B cell (primary cell): ENCODE measurements at places on chromosomes 6 and 20. TPM values are rescaled to one million over a fixed set of nuclear protein-coding genes. Genes with fewer than 3 reads are reported as not detected.
A peak's percentile ranks its signal among the peaks of the same experiment; 100 is the strongest.

KIF25 gene
- not detected in 2 replicates for total RNA-seq

RCAN2 gene
- not detected in 2 replicates for total RNA-seq

UBE3D gene
- total RNA-seq = 11.5 and 14.7 TPM in 2 replicates

- DNase-seq = no peak
These were observed 15.4 kb downstream of the TMEM14B start for GRCh38 chr6:10763006-10763405.

DNA sequence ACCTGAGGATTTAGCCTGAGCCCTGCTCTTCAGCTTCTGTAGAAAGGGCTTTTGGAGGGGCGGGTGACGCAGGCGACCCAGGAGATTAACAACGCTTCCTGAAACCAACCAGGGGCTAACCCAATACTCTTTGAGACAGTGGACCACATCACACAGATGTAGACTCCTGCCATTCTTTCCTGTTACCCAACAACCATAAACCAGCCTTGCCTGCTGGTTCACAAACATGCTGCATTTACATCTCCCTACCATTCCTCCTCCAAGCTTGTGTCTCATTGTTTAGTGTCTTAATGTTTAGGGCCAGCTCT lies 28.3 kb downstream of the PPP1R16B start:
- DNase-seq = peak; percentile 55

GRCh38 chr6:105374010-105374420 lies 28.9 kb downstream of the PREP start:
- DNase-seq = no peak

GRCh38 chr6:109428889-109429477 lies 11.4 kb downstream of the PPIL6 start:
- no peak for DNase-seq

DNA sequence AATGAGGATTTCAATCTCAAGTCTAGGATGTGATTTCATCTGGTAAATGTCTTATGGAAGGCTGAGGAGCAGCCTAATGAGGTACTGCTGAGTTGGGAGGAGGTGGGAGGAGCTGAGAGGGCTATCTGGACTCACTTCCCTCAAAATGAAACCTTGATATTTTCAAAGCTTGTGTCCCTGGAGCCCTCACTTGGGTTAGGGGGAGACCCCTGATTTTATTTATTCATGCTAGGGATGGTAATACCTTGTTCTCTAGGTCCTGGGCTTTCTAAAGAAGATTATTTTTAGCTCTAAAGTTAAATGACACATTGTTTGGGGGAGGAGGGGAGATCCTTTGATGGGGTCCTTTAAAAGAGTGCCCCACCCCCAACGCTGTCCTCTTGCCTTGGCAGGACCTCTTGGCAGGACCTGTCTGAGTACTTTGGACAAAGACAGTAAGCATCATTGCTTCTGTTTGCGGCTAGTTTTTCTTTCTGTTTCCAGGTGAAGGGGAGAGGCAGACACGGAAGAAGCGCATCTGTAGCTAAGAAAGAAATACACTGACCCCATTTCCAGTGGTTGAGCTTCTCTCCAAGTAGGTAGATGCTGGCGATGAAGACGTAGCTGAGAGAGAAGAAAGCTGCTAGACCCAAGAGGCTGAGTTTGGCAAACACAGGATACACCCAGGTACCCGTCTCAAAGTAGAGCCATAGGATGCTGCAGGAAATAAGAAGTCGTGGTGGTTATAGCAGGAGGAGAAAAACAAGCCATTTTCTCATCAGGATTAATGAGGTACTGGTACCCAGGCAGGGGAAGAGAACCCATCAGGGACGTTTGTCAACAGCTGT lies 55.6 kb downstream of the ADTRP start:
- DNase-seq = no peak

GRCh38 chr20:24581443-24582170 lies 112.2 kb downstream of the SYNDIG1 start:
- no peak for DNase-seq

GRCh38 chr6:7155871-7156579 lies 48.3 kb downstream of the RREB1 start:
- DNase-seq = no peak

GRCh38 chr6:111737065-111737521 lies 131.4 kb upstream of the TRAF3IP2 start:
- DNase-seq = no peak

GRCh38 chr20:35490736-35491181 lies 35.4 kb downstream of the CEP250 start:
- peak; percentile 81 for DNase-seq

DNA sequence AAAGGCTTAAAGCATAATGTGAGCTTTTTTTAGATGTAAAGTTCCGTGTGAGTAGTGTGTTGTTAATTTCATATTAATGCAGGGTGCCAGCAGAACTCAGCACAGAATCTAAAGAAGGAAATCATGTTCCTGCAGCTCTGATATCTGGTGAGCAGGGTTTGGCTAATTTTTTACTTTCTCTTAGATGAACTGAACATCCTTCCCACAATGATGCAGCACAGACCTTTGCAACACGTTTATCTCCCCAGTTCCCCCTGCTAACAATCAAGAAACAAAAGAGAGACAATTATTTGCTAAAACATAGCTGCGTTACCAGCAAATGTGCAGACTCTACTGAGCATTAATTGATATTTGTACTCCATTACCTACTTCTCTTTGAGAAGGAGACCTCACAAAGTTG lies 39.1 kb upstream of the ATXN1 start:
- no peak for DNase-seq

DNA sequence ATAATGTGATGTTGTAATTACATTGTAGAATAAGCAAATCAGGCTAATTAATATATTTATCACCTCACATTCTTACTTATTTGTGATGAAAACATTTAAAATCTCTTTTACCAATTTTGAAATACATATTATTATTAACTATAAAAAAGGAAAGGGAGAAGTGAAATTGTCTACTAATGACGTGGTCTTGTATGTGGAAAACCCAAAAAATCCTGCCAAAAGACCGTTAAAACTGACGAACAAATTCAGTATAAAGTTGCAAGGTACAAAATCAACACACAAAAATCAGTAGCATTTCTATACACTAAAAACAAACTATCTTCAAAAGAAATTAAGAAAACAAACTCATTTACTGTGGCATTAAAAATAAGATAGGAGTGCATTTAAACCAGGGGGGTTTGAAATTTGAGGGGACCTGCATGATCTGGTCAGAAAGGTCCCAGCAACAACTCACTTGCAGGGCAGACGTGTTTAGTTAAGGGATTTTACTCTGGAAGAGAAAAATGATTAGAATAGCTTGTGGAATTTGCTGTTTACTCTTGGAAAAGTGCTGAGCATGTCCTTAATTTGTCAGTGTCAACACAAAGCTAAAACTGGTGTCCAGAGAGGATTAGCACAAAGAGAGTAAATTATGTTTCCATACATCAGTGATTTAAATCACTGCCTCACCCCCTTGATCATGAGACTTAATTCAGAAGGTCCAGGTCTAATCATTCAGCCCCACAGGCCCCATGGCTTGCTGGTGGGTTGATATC lies 235.0 kb upstream of the RIN2 start:
- DNase-seq = no peak
